SHP77 (cell line): ENCODE measurements at places on chromosomes 5 and 9.

- DNase-seq: peak; percentile 2
Observed at GRCh38 chr9:91131433-91131839, 230.3 kb downstream of the AUH start.

GRCh38 chr5:107955321-107955720 is 284.6 kb upstream of the EFNA5 start:
- DNase-seq: no peak

DNA sequence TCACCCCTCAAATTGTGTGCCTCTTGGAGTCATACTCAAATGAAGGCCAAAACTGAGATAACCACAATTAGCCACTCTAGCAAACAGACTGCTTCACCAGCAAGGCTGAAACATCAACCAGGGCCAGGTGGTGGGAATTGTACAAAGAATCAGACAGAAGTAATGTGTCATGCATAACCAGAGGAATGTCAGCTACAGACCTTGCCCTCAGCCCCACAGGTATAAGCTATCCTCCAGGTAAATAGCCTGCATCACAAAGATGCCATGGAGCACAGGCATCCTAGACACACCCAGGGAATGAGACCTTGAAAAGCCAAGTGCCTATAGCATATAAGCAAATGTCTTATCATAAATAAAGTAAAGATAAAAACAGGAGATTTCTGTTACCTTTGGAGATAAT is 242.7 kb downstream of the CETN3 start:
- no peak for DNase-seq

- DNase-seq: no peak
Observed at GRCh38 chr9:68683433-68683832, 21.6 kb upstream of the PIP5K1B start.

- no peak for DNase-seq
Observed at GRCh38 chr9:125332527-125332926, 70.9 kb downstream of the GAPVD1 start.

DNA sequence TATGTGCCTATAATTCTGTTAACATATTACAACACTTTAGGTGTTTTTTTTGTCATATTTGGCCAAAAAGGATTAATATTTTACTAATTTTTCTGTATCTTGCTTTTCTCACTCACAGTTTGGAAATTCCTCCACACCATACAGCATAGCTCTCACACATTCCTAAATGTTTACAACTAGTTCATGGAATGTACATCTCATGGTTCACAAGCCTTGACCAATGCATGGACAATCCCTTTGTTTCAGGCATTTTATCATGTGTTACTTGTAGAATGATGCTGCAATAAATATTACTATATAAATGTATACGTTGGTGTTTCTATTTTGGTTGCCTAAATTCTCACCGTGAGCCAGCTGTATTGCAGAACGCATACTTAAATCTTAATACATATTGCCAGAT is 80.5 kb upstream of the SPATA31C2 start:
- DNase-seq: no peak

GRCh38 chr5:72440207-72440638 is 67.0 kb downstream of the ZNF366 start:
- no peak for DNase-seq

DNA sequence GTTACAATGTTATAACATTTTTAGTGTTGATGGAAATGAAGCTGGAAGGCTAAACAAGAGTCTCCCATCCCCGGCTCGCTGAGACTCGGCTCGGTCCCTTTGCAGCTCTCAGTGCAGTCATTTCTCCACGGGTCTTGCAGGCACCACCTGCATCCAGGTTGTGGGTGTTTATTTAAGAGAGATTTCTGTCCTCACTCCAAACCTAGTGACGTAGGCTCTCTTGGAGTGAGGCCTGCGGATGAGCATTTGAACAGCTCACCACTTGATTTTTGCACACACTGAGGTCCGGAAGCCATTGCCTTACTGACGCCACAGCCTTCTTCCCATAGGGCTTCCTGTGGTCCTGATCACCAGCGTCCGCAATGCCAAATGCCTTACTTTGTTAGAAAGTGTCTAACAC is 197.7 kb upstream of the OTULINL start:
- DNase-seq: peak; percentile 99

DNA sequence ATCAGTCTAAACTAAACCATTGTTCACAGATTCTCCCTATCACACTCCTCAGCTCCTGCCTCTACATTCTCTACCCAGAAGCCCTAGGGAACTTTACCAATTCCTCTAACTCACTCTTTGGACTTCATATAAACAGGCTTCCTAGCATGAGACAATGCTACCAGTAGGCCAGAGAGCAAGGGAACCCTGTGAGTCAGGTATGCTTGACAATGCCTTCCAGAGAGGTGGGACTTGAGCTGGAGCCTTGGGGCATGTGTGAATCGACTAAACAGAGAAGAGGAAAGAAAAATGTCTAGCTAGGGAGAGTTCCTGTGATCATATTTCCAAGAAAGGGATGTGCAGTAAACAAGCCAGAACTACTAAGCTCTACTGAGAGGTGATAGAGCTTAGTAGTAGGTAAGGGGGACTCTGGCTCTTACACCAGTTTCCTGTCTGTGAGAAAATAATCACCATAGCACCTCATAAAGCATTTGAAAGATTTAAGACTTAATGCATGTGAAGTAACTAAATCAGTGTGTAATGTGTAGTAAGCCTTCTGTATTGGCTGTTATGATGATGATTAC is 6.4 kb upstream of the RFK start:
- no peak for DNase-seq

DNA sequence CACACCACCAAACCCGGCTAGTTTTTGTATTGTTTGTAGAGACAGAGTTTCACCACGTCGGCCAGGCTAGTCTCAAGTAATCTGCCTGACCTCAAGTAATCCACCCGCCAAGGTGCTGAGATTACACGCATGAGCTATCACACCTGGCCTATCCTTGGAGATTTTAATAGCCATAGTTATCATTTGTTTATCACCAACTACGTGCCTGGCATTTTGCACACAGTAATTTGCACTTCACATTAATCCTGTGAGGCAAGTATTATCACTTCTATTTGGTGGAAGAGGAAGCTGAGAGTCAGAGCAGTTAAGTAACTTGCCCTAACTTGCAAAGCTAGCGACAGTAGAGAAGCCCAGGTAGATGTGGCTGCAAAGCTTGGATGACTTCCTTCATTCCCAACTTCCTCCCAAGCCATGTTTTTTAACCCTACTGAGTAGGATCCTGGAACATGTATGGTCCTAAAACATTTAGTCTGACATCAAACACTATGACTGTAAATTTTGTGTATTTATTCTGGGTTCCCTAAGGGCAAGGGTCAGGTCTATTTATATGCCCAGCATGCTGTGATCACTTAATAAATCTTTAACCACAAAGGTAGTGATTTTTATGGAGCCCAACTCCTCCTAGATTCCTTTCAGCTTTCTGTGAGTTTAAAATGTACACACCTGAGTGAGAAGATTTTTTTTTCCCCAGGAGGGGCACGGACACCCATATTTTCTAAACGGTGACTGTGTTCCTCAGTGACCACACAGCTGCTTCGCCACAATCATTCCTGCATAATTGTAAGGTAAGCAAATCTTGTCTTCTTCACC is 100.2 kb upstream of the RAI14 start:
- DNase-seq: no peak

DNA sequence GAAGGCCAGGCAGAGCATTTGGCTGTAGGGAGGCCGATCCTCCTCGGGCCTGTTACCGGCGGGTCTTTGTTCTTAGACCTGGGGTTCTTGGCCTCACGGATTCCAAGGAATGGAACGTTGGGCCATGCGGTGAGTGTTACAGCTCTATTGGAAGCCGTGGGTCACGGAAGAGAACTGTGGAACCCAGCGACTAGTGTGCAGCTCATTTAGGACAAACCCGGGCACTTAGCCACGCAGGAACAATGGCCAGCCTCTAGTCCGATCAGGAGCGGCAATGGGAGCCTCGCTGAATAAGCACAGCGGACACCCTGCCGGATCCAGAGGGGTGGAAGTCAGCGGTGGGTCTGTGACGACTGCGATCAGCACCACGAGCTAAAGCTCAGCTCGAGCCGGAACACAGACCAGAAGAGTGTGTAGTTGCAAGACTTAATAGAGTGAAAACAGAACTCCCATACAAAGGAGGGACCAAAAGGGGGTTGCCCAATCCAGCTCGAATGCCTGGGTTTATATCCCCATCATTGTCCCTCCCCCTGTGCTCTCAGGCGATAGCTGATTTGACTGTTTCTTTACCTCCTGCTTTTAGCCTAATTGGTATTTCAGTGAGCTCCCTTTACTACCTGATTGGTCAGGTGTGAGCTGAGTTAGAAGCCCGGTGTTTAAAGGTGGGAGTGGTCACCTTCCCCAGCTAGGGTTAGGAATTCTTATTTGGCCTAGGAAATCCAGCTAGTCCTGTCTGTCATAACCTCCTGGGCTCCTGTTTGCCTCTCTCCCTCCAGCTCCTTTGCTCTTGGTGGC is 53.7 kb upstream of the RPL26L1 start:
- DNase-seq: no peak

GRCh38 chr9:18743971-18744370 is 270.0 kb downstream of the ADAMTSL1 start:
- DNase-seq: no peak
